Naive thymus-derived CD8-positive, alpha-beta T cell (primary cell): ENCODE measurements at places on chromosomes 1 and 21. TPM values are rescaled to one million over a fixed set of nuclear protein-coding genes. Genes with fewer than 3 reads are reported as not detected.

DNA sequence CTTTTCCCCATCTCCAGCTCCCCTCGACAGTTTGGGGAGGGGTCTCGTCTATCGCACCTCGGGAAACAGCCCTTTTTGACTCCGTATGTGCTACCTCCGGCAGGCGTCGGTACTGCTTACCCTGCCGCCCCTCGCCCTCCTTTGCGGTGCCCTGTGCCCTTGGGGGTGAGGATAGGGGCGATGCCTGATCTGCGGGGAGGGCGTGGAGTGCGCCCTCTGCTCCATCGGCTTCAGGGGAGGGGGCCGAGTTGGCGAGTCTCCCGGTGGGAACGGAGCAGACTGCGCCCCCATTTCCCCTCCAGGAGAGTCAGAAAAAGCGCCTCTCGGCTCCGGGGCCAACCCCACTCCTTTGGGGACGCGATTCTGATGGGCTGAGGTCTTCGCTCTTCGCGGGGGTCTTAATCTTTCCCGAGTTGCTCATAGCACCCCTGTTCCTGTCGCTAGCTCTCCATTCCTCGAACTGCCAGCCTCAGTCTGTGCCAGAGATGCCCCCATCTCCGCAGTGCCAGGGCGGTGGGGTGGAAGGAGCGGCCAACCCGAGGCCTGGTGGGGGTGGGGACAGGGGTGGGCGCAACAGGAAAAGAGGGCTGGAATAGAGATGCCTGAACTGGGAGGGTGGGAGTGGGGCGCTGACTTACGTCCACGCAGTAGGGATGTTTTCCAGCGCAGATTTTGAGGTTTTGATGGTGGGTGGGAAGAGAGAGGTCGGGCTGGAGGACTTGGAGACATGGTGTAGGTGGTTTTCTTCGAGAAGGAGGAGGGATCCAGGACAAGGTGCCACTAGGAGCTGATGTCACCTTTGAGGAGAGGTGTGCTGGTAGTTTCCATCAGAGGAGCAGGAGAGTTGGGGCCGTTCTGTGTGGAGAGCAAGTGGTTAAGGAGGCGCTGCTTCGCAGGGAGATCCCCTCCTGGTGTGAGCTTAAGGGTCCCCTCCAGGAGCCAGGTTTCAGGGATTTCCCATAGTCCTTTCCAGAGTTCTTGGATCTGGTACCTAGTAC lies 674 bp downstream of the PPFIA4 start:
- H3K27ac ChIP-seq: no peak overlapping the region
- no peak for DNase-seq
- H3K4me3 ChIP-seq: peak overlapping the region; percentile 74
- peaks cover 1% of the 10 kb centered on the region for H3K27me3 ChIP-seq

GRCh38 chr1:11314959-11315358 lies 42.0 kb downstream of the UBIAD1 start:
- no peak overlapping the region for H3K4me3 ChIP-seq
- no peak overlapping the region for H3K27ac ChIP-seq
- H3K27me3 ChIP-seq: peaks cover under 1% of the 10 kb centered on the region
- peaks cover 2% of the 10 kb centered on the region for H3K36me3 ChIP-seq
- no peak for DNase-seq

GRCh38 chr1:117758444-117759316 lies 152.8 kb downstream of the TENT5C start:
- DNase-seq: peak; percentile 59
- H3K36me3 ChIP-seq: no peaks in the 10 kb centered on the region
- peaks cover 24% of the 10 kb centered on the region for H3K27me3 ChIP-seq
- H3K4me3 ChIP-seq: peak overlapping the region; percentile 78
- peaks cover 10% of the 10 kb centered on the region for H3K4me1 ChIP-seq

- H3K4me1 ChIP-seq: peaks cover 4% of the 10 kb centered on the region
- no peak overlapping the region for H3K27ac ChIP-seq
- H3K4me3 ChIP-seq: no peak overlapping the region
- H3K36me3 ChIP-seq: no peaks in the 10 kb centered on the region
- no peak for DNase-seq
Observed at GRCh38 chr1:181124291-181124751, 35.8 kb downstream of the IER5 start.

The AQP10 gene
- not detected for polyA plus RNA-seq

The TSTD1 gene
- polyA plus RNA-seq: 508 TPM

The GSTM3 gene
- 62.1 TPM for polyA plus RNA-seq
